ENCODE measurements at places on chromosomes 5 and 9. TPM values are rescaled to one million over a fixed set of nuclear protein-coding genes. Genes with fewer than 3 reads are reported as not detected.

The TEK gene
- 54.5 TPM for polyA plus RNA-seq

The ADAMTS12 gene
- 16.1 TPM for polyA plus RNA-seq

The PCDHGC4 gene
- 2.7 TPM for polyA plus RNA-seq

The ACTBL2 gene
- polyA plus RNA-seq = not detected

The RNF183 gene
- 9.5 TPM for polyA plus RNA-seq

The ARHGEF37 gene
- 5.7 TPM for polyA plus RNA-seq

The RBM18 gene
- polyA plus RNA-seq = 31.6 TPM

The ANKS6 gene
- polyA plus RNA-seq = 22.6 TPM

The GADD45G gene
- polyA plus RNA-seq = 5.8 TPM
